ENCODE measurements at places on chromosomes 1 and 21.

DNA sequence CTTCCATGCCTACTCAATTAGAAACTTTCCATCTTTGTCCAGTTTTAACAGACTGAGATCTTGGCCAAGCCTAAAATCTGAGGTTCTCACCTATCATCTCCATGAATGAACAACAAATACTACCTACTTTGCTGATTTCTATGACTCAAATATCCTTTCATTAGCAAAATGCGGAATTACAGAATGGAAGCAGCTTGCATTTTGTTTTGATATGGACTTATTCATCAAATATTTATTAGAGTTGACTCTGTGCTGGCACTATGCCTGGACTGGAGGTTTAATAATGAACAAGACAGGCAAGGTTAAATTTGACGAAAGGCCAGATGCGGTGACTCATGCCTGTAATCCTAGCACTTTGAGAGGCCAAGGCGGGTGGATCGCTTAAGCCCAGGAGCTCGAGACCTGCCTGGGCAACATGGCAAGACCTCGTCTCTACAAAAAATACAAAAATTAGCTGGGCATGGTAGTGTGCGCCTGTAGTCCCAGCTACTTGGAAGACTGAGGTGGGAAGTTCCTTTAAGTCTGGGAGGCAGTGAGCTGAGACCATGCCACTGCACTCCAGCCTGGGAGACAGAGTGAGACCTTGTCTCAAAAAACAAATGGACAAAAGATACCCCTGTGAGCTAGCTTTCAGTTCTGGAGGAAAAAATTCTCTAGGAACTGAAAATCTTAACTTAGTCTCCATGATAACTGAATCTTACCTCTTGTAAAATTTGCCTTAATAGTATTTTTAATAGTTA is 29.4 kb upstream of the SOD1 start:
- DNase-seq = no peak

- DNase-seq = no peak
These were observed 33.1 kb downstream of the NPHP4 start for GRCh38 chr1:5959087-5959486.

- no peak for DNase-seq
These were observed 714.1 kb upstream of the CHRM3 start for GRCh38 chr1:238672262-238672661.

- DNase-seq = no peak
These were observed 39.5 kb downstream of the ATF6 start for GRCh38 chr1:161805399-161806197.

- DNase-seq = peak; percentile 85
These were observed 42.8 kb upstream of the DMBX1 start for GRCh38 chr1:46446646-46447498.

DNA sequence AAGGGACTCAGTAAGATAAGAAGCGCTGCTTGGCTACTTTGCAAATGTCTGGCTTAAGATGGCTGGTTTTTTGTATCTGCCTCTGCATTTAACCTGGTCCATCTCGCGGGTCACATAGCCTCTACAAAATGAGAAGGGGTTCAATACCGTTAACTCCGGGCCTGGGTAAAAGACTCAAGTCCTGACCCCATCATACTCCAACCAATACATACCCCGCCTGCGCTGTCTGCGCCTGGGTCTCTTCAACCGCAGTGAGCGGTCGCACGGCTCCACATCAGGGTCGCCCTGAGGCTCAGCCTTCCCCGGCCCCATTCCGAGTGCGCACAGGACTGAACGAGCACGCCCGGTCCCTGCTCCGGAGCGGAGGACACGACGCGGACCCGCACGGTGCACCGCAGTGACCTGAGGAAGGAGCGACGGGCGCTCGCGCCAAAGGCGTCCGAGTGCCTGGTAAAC is 558 bp upstream of the PGD start:
- no peak for DNase-seq

- peak; percentile 80 for DNase-seq
These were observed 46.8 kb downstream of the PTPRU start for GRCh38 chr1:29282924-29283803.

- no peak for DNase-seq
These were observed 323.0 kb upstream of the USP25 start for GRCh38 chr21:15406791-15407190.

- no peak for DNase-seq
These were observed 8.2 kb upstream of the TNFRSF25 start for GRCh38 chr1:6473974-6474814.

DNA sequence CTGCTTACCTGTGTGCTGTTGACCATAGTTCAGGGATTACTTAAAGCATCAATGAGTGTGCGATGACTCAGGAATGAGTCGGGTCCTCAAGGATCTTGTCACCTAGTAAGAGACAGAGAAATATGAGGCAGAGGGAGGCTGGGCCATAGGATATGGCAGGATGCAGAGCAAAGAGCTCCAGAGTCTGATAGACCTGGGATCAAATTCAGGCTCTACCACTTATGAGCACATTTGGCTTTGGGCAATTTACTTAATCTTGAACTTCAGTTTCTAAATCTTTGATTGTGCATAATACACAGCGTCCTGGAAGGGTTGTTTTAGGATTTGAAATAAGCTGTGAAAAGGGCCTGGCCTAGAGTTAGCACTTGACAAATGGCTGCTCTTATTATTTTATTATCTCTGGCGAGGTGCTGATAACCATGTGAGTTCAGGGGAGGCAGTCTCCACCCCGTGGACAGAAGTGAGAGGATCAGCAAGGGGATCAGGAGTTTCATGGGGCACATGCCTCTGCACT is 94.5 kb downstream of the ROR1 start:
- no peak for DNase-seq

- DNase-seq = no peak
These were observed 175.5 kb downstream of the DENND1B start for GRCh38 chr1:197599789-197600188.

- no peak for DNase-seq
These were observed 95.9 kb downstream of the PTPRU start for GRCh38 chr1:29332204-29332603.

- DNase-seq = no peak
These were observed 30.1 kb downstream of the PALMD start for GRCh38 chr1:99675994-99676393.

- no peak for DNase-seq
These were observed 42.6 kb upstream of the CTPS1 start for GRCh38 chr1:40936931-40937339.

DNA sequence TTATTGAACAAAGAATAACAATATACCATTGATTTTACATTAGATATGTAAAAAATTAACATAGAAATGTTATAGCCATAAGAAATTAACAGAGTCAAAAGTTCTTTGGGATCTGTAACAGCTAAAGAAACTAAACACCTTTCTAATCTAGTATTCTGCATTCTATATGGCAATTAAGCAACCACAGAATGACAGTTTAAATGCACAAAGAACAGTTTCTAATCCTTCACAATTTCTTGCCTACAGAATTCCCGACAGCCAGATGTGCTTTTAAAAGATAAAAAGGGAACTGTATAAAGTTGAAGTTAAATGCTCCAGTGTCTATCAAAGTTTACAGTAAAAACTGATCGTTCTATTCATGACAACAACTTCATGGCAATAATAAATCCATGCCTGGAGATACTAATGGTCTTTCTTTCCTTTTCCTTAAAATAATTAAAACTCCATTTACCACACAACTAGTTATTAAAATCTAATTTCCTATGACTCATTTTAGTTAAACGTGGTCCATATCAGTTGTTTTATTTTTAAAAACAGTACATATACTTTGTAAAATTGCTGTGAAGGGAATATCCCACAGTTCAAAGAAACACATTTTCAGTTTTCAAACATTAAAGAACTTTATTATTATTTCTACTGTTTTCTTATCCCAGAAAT is 110.2 kb downstream of the EIF4G3 start:
- DNase-seq = no peak
